ENCODE measurements at places on chromosomes 6 and 20. TPM values are rescaled to one million over a fixed set of nuclear protein-coding genes. Genes with fewer than 3 reads are reported as not detected.

The DNAH8 gene
- not detected for total RNA-seq

The MCHR2 gene
- total RNA-seq: not detected

The INSM1 gene
- not detected for total RNA-seq

The KCNK17 gene
- total RNA-seq: not detected

The PRPF6 gene
- total RNA-seq: 56.6 TPM

The TFAP2D gene
- not detected for total RNA-seq

The HMGA1 gene
- total RNA-seq: 1,100 TPM

The MYLIP gene
- total RNA-seq: 7.9 TPM

The BMP7 gene
- not detected for total RNA-seq
